ENCODE measurements at places on chromosomes 4 and X.

- no peak for DNase-seq
Observed at GRCh38 chrX:25154168-25154567, 138.4 kb upstream of the ARX start.

GRCh38 chrX:54446084-54446483, 5.9 kb downstream of the TSR2 start:
- DNase-seq: no peak

- no peak for DNase-seq
Observed at GRCh38 chrX:8289523-8289922, 118.5 kb upstream of the VCX2 start.

DNA sequence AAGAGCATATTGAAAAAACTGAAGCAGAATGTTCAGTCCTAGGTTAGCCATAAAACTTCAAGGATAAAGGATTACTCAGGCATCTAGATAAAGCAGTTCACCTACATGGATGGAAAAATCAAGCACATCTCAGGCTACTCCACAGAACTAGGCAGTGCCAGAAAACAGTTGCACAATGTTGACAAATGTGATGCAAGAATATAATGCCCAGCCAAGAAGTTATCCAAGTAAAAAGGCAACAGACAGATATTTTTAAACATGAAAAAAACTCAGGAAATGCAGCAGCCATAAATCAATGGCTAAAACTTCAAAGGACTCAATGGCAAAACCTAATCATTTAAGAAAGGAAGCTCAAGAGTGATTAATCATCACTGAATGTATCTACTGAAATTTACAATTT, 456.0 kb upstream of the FAM241A start:
- no peak for DNase-seq

- no peak for DNase-seq
Observed at GRCh38 chr4:86159216-86159615, 200.6 kb downstream of the MAPK10 start.

- DNase-seq: no peak
Observed at GRCh38 chr4:6017800-6018199, 431 bp downstream of the C4orf50 start.

- no peak for DNase-seq
Observed at GRCh38 chrX:39960219-39960618, 137.5 kb downstream of the BCOR start.

- DNase-seq: no peak
Observed at GRCh38 chrX:45771560-45772340, 571.1 kb upstream of the DIPK2B start.

GRCh38 chr4:22932326-22932725, 239.6 kb downstream of the GBA3 start:
- DNase-seq: no peak

DNA sequence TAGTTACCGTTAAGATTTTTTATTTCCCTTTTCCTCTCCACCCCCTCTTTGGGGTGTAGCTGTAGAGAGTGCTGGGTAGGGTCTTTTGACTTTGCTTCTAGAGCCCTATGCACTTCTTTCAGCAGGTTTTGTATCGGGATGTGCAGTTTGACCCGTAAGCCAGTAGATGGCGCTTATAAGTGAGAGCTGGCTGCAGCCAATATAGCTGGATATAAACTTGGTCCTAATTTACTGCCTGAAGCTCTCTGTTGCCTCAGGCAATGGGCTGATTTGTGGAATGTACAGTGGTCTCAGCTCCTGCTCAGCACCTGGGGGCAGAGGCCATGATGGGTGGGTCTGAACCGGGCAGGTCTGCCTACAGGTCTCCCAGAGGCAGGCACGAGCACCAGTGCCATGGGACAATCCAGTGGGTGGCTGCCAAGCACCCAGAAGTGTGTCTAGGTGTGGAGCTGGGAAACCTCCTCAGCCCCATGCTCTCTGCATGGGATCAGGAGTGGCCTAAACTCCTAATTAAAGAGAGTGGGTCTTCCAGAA, 146.5 kb downstream of the SPANXN1 start:
- no peak for DNase-seq

DNA sequence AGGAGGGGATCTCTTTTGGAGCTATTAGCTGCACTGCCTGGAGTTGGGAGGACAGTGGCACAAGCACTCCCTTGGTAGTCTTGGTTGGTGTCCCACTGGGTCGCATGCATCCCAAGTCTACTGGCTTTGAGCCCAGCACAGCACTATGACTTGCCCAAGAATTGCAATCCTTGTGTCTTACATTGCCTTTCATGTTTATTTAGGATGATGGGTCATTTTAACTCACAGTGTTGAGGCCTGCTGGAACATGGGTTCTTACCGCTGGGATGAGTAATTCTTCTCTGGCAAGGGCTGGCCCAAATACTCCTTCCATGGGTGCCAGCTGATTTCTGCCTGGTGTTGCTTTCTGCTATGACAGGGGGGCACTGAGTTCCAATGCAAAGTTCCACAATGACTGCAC, 185.5 kb downstream of the TEX13C start:
- DNase-seq: no peak

- no peak for DNase-seq
Observed at GRCh38 chr4:142719854-142720541, 126.1 kb downstream of the INPP4B start.

DNA sequence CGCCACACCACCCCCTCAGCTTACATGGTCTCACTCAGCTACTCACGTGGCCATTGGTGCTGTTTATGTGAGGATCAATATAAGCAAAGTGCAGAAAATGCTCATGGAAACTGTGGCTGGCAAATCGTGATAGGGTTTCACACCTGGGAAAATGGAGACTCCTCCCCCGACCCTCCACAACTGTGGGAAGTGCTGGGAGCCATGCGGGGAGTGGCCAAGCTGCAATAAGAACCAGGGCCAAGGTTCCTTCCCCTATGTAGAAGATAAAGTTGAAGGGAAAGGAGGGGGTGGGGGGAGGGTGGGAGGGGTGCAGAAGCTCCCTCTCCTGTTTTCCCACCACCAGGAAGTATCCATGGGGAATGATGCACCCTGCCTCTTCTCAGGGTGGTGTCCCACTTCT, 145.5 kb upstream of the MAMLD1 start:
- DNase-seq: no peak

GRCh38 chr4:139710073-139710472, 44.5 kb downstream of the MGST2 start:
- no peak for DNase-seq

- DNase-seq: no peak
Observed at GRCh38 chrX:109952985-109953905, 49.7 kb upstream of the TMEM164 start.

- no peak for DNase-seq
Observed at GRCh38 chrX:119573840-119574393, 446 bp upstream of the UBE2A start.

- DNase-seq: no peak
Observed at GRCh38 chr4:150237110-150237872, 159.0 kb downstream of the DCLK2 start.

DNA sequence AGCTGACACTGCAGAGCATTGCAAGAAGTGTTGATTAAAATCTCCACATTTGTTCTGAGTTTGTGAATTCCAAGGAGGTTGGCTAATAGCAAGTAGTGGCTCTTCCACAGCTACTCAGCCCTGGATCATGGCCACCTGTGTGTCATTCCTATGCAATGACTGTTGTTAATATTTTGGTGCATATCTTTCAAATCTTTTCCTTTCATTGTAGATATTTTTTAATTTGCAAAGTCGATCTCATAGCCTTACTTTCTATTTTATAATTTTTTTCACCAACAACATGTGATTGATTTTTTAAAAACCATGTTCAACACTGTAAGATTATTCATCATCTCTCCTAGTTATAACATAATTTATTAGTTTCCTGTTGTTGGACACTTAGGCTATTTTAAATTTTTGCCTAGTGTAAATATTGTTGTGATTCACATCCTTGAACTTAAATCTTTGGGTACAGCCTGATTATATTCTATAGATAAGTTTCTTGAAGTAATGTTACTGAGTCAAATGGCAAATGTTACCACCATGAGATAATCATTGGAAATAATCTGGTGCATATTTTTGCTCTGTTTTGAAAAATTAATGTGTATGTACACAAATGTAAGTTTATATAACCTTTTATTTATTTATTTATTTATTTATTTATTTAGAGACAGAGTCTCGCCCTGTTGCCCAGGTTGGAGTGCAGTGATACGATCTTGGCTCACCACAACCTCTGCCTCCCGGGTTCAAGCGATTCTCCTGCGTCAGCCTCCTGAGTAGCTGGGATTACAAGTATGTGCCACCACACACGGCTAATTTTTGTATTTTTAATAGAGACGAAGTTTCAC, 17.1 kb upstream of the ARHGAP10 start:
- no peak for DNase-seq

GRCh38 chr4:148786699-148787098, 344.5 kb upstream of the NR3C2 start:
- DNase-seq: no peak

GRCh38 chrX:57329008-57329407, 42.5 kb downstream of the FAAH2 start:
- DNase-seq: no peak

DNA sequence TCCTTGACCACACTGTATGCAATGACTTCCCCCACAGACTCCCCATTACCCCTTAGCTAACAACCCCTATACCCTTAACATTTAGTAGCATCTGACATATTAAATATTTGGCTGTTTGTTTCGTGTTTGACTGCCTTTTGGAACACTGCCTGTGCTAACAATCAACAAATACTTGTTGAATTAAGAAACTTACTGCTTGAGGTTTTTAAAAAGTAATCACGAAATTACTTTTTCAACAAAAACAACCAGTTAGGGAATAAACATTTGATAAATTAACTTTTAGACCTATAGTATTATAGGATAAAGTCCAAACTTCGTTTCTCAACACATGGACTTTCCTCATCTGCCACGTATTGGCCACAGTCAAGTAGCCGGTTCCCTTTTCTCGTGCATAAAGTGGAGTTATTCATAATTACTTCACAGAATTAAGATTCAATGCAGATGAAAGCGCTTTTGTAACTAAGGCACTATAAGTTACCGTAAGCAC, 555 bp upstream of the ELMOD2 start:
- no peak for DNase-seq

DNA sequence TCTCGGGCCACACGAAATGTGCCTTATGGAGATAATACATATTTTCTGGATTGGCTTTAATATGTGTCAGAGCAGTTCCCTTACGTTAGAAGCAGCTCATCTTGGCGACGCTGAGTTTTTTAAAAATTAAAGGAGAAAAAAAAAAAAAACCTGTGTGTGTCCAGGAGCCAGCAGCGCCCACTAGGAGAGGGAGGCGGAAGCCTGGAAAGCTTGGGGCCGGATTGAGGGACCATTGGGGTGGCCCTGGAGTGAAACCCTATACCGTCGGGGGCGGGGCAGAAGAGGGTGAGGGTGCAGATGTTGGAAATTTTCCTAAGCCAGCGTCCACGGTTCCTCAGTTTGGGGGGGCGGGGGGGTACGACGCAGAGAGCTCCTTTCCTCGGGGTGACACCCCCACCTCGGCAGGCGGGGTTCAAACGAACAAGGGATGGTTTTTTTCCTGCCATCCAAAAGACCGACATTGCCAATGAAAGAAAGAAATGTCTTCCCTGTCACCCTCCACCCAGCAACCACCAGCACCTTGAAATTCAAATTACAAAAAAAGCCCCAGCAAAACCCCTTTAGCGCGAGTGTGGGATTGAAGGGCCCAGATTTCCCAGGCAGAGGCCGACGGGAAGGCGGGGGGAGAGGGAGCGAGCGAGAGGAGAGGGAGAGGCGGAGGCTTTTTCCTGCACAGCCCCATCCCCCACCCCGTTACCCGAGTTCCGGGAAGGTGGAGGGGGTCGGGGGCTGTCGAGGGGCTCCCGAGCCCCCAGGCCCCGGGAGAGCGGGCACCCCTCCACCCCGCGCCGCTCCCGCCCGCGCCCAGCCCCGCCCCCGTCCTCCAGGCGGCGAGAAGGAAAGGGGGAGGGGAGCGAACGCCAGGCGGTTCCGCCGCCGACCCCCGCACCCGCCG, 859 bp downstream of the SMARCA1 start:
- DNase-seq: no peak

DNA sequence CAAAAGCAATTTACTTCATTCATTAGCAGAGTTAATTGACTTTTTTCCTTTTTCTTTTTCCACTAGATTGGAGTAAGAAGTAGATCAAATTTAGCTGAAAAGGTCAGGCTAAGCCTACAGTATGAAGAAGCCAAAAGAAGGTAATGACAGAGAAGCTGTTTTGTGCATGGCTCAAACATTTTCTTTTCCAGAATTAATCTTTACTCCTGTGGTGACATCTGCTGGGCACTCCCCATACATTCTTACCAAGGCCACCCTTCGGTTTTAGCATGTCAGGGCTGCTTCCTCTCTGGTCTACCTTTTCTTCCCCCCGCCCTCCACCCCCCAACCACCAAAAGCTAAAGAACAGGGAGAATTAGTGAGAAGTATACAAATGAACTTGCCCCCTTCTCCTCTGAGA, 70.2 kb downstream of the CLDN22 start:
- DNase-seq: no peak

DNA sequence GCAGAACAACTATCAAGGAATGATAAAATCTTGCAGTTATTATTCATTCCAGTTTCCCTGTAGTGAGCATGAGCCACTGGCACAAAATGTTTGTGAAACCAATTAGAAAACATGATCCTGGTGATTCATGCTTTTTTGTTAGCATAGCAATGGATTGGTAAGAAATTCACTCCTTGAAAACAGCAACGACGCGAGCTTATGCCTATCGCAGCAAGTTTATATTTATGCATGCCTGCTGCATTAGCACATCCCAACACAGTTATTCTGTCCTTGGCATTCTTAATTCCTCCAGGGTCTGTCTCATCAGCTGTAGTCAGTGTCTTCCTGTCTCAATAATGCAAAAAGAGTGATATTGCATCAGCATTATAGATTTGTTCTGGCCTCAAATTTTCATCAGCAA, 975.9 kb downstream of the STIM2 start:
- no peak for DNase-seq

DNA sequence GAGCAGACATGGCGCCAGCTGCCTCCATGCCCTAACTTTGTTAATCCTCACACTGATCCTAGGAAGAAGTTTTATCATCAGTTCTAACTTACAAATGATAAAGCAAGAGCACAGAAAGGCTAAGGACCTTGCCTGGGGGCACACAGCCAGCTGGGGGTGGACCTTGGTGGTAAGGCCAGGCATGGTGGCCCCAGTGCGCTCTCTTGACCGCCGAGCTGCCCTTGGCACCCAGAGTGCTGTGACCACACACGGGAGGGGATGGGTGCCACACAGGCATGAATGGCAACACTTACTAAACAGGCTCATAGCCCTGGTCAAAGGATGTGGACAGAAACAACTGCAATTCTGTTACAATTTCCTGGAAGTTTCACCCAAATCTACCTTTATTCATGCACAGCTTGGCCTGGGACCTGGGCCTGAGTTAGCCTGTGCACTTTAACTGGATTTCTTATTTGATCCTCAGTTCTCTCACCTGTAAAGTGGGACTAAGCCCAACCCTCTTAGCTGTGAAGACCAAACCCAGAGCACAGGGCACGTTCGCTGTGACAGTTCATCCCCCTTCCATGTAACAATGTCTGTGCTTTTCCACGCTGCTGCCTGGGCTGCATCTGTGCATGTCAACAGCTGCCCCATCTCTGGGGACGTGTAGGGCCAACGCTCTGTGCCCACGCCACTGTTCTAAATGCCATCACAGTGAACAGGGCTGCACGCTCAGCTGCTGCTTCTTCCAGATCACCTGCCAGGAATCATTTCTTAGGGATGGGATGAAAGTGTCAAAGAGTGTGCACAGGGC, 44.8 kb downstream of the ACOX3 start:
- no peak for DNase-seq

All from SIG-M5 (cell line).